Astrocyte (in vitro differentiated cells and primary cell): ENCODE measurements at places on chromosomes 3 and 15.

GRCh38 chr3:108125550-108126071, 34.8 kb upstream of the CD47 start:
- H3K27ac ChIP-seq, result no peak overlapping the region
- peaks cover 7% of the 10 kb centered on the region for H3K4me1 ChIP-seq
- no peaks in the 10 kb centered on the region for H3K27me3 ChIP-seq

- no peaks in the 10 kb centered on the region for H3K36me3 ChIP-seq
- H3K4me1 ChIP-seq, result peaks cover 8% of the 10 kb centered on the region
- H3K4me3 ChIP-seq, result no peak overlapping the region
- no peak overlapping the region for H3K27ac ChIP-seq
Observed at GRCh38 chr15:99590913-99591646, 25.3 kb downstream of the MEF2A start.

DNA sequence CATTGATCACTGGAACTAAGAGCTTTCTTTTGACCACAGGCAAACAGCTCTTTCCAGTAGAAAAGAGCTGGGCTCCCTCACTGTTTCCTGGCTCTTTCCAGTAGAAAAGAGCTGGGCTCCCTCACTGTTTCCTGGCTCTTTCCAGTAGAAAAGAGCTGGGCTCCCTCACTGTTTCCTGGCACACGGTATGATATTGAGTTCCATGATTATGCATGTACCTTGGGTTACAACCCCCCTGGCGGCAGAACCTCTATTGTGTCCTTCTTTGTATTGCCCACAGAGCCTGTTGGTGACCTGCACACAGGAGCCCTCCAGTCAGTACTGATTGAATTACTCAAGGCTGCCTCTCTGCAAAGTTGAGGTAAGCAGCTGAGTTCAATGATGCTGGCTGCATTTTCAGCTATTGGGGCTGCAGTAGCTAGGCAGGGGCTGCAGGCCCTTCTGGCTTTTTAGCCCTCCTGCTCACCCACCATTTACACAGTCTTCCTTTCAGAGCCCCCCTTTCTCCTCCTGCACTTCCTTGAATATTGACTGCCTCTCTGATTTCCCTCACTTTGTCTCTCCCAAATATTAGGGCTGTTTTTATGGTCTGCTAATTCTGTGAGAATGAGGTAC, 10.2 kb downstream of the ACKR2 start:
- no peak overlapping the region for H3K27ac ChIP-seq
- H3K36me3 ChIP-seq, result no peaks in the 10 kb centered on the region
- H3K4me1 ChIP-seq, result no peaks in the 10 kb centered on the region

DNA sequence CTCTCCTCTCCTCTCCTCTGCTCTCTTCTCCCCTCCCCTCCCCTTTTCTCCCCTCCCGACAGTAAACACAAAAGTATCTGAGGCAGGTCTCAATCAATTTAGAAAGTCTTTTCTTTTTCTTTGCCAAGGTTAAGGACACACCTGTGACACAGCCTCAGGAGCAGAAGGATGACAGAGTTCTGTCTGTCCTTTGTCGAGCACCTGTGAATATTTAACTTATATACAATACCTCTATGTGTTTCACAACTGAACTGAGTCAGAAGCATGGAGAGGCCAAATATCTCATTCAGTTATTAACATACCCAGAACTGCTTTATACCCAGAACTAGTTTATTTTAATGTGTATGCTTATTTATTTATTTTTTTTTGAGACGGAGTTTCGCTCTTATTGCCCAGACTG, 81.1 kb upstream of the ROBO1 start:
- H3K36me3 ChIP-seq, result no peaks in the 10 kb centered on the region
- no peaks in the 10 kb centered on the region for H3K27me3 ChIP-seq
- H3K4me1 ChIP-seq, result no peaks in the 10 kb centered on the region
- H3K4me3 ChIP-seq, result no peak overlapping the region
- no peak overlapping the region for H3K27ac ChIP-seq
- no peak for DNase-seq
